Muscle of arm (tissue), 14 donors: ENCODE measurements at places on chromosomes 11 and 22. TPM values are rescaled to one million over a fixed set of nuclear protein-coding genes. Genes with fewer than 3 reads are reported as not detected.
A peak's percentile ranks its signal among the peaks of the same experiment; 100 is the strongest.

The CACNA1I gene
- polyA plus RNA-seq, result 0.03 TPM

GRCh38 chr11:130513132-130513531, 64.7 kb downstream of the ADAMTS15 start:
- DNase-seq, result no peak

- no peak for DNase-seq
Measured at GRCh38 chr11:35190804-35191348, 51.9 kb downstream of the CD44 start.

DNA sequence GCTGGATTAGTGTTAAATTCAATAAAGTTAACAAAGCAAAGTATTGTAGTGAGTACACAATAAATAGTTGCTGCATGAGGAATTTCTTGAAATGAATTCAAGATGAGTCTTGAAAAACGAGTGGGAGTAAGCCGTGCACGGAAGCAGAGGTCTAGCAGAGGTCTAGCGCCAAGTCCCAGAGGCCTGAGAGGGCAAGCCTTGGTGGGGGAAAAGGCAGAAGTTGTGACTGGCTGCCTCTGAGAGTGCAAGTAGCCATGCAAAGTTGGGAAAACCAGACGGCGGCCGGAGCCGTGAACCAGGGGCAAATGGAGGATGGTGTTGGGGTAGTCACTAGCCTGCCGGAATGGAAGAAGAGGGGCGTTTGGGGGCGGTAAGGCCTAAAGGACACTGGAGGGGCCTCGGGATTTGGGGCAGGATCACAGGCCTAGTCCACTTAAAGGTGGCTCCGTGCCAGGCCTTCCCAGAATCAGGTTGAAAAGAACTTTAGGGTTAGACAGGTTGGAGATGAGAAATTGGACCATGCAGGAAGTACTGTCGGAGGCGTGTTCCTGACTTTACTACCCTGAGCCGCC, 379 bp upstream of the SLC3A2 start:
- peak; percentile 90 for DNase-seq

DNA sequence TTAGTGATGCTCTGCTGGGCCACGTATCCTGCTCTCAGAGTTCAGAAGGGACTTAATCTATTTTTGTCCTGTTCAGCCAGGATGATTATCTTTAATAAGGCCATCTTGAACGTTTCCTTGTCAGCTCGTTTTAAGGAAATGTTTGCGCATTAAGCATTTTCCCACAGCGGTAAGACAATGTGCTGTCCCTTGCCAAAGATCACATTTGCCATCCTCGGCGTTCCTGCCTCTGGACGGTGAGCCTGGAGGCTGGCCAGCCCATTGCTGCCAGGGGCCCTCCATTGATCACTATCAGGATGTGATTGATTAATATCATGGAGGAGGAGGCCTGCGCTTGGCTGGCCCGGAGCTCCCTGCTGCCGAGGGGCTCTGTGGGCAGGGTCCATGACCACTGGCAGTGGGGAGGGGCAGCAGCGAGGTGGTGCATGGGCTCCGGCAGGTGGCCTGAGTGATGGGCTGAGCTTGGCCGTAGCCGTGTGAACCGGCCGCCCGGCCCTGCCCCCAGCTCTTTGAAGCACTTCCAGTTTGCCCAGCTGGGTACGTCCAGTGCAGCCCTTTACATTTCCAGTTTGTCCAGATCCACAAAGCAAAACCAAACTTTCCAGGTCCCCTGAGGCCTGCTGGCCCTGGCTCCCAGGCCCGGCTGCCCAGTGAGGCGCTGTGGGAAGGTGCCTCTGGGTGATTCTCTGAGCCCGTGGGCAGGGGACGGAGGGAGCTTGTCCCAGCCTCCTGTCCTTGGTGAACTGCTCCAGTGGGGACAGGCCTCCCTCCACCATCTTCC, 49.5 kb upstream of the SMIM38 start:
- no peak for DNase-seq

The ELFN2 gene
- 2.4 TPM for polyA plus RNA-seq

- DNase-seq, result no peak
Measured at GRCh38 chr11:131819865-131820264, 449.4 kb downstream of the NTM start.

The POLR2F gene
- 41.3 TPM for polyA plus RNA-seq

The MPPED2 gene
- polyA plus RNA-seq, result 9.6 TPM

DNA sequence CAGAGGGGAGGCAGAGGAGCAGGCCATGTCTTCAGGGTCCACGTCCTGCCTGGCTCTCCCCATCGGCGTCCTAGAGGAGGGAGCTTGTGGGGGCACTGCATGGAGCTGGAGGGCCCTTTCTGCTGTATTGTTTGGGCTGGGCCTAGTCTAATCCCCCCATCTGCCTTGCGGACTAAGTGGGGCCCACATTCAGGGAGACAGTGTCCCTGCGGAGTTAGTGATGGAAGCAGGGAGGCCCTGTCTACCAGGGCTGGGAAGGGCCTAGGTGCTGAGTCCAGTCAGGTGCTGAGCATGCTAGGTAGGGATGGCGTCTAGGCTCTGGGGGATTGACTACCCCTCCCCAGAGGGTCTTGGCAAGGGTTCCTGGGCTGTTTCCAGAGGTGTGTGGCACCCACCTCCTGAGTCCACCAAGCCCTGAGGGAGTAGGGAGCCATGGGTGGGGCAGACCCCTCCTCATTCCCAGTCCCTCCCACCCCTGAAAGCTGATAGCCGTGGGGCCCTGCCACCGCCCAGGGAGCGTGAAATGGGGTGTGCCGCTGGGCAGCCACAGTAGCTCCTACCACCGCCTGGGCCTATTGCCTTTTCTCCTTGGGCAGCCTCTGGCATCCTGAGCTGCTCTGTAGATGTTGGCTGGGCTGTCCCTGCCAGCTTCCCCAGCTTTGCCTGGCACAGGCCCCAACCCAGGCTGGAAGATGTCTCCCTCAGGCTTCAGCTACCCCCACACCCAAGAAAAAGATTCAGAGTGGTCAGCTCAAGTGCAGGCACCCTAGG, 1.9 kb upstream of the POLD4 start:
- DNase-seq, result no peak

The HTR3A gene
- polyA plus RNA-seq, result 0.12 TPM

DNA sequence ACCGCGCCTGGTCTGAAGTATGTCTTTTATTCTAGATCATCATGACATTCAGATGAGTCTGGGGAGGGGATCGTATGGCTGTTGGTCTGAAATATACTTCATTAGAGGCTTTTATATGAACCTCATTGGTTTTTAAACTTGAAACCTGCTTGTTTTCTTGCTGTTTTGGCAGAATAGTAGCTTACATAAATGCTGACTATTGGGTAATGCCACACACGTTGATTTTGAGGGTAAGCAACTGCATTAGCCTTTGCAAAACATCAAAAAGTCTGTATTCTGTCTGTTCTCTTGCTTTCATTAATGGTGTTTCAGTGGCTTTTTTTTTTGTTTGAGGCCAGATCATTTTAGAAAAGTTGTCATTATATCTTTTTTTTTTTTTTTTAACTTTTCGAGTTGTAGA, 14.2 kb downstream of the PPME1 start:
- DNase-seq, result no peak

GRCh38 chr11:19435306-19435989, 194.7 kb upstream of the E2F8 start:
- DNase-seq, result no peak

DNA sequence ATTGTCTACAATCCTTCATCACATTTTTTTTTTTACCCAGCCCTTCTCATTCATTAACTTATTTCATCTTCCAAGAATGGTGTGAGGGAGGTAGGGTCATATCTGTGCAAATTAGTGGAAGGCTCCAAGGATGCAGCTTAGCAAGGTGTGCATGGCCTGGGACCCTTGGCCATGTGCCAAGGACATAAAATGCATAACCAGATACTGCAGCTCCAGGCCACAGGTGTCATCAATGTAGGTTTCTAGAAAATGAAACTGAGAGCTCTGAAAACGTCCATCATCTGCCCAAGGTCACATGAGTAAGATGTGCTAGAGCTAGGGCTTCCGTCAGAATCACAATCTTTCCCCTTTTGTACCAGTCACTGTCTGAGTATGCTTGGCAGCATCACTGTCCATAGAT, 29.8 kb downstream of the ANKK1 start:
- DNase-seq, result no peak

- peak; percentile 23 for DNase-seq
Measured at GRCh38 chr22:18110194-18110953, at the start of gene TUBA8. Gene TUBA8, plus strand, starts transcription at chr22:18110809. Its CDS starts 57 bp downstream, at chr22:18110866.

DNA sequence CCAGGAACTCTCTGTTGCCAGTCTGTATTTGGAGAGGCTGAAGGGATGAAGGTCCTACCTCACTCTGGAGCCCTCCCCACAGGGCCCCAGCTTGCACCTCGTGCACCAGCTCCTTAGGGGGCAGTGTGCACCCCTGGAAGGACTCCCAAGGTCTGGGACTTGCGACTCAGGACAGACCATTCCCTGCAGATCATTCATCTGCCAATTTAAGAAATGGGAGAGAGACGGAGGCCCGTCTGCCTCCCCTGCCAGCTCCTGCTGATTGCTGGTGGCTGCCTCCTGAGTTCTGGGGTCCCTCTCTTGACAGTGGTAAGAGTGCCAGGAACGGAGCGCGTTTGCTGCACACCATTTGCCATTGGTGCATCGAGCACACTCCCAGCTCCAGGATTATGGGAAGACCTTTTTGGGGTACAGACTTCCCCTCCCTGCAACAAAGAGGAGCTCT, 27.4 kb upstream of the MALAT1 start:
- no peak for DNase-seq

The PDGFD gene
- not detected for polyA plus RNA-seq

DNA sequence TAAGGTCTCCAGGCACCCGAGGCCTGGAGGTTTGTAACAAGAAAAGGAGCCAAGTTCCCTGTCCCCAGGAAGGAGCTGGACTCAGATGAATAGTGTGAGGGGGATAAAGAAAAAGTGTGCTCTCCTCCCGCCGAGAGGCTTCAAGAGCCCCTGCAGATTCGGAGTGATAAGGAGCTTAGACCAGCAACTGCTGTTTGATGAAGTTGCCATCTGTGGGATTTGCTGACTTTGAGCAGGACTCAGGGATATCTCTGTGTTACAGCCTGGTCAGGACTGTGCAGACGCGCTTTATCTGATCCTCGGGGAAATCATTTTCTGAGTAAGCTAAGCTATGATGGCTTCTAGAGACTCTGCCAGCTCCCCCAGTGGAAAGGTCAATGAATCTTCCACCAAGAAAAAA, 1017.0 kb downstream of the TBC1D22A start:
- DNase-seq, result no peak

DNA sequence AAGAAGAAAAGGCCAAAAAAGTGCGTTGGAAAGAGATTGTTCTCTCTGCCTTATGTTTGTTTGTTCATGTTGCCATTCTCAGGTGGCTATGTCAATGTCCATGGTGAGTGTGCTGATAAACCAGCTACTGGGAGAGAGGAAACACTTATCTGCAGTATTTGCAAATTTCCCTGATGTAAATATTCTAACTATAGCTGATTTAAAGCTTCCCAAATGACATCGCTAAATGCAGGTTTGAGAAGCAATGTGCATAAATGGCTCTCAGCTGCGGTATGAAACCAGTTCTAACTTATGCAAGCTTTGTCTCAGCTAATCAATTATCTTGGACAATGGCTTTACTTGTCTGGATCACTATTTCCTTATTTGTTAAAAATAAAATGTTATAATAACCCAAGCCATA, 312.5 kb upstream of the ANO3 start:
- no peak for DNase-seq

- DNase-seq, result no peak
Measured at GRCh38 chr11:57345555-57346211, 7.5 kb downstream of the P2RX3 start.

The EXPH5 gene
- polyA plus RNA-seq, result 0.88 TPM

- DNase-seq, result no peak
Measured at GRCh38 chr11:30487200-30487898, 98.8 kb downstream of the MPPED2 start.

GRCh38 chr11:13891911-13892310, 70.6 kb upstream of the SPON1 start:
- DNase-seq, result no peak

The TMEM126A gene
- 46.2 TPM for polyA plus RNA-seq

DNA sequence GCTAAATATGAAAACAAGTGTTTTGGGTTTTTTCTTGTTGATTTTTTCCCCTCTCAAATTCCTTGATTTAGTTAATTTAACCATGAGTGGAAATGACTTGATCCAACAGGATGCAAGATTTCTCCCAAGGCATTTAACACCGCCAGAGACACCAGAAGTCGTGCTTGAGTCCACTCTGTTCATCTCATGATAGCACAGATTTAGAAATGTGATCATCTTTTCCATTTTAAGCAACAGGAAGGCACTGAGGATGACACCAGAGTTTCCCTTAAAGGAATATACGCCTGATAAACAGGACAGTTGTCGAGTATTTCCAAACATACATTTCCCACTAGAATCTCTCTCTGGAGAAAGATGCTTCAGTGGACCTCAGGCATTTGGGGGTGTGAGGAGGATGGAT, 318.7 kb downstream of the CADM1 start:
- DNase-seq, result no peak

- peak; percentile 72 for DNase-seq
Measured at GRCh38 chr11:17730608-17731462, 3.7 kb upstream of the KCNC1 start.

The ALDH3B1 gene
- polyA plus RNA-seq, result 7.6 TPM

DNA sequence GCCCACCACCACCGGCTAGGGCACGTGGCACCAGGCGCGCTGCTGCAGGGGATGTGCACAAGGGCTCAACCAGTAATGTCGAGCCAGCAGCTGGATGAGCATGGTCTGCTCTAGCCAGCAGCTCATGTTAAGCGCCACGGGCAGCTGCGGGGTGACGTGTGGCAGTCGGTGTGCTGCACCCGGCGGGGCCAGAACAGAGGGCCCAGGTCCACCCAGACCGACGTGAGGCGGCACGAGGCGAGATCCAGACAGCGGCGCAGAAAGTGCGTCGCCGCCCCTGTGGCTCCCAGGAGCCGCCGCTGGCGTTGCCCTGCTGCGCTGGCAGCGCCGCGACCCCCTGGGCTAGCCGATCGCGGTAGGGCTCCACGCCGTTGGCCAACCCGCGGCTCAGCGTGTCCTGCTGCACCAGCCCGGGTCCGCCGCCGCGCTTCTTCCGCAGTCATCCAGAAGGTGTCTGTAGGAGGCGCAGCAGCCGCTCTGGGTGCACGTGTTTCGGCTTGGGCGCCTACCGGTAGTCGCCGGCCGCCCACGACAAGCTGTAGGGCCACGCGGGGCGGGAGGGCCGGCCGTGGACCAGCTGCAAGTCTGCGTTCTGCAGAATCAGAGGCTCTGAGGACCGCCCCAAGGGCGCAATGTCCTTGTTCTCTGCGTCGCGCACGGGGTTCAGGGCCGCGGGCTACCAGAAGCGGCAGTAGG, 4.6 kb upstream of the GALR3 start:
- DNase-seq, result peak; percentile 28

DNA sequence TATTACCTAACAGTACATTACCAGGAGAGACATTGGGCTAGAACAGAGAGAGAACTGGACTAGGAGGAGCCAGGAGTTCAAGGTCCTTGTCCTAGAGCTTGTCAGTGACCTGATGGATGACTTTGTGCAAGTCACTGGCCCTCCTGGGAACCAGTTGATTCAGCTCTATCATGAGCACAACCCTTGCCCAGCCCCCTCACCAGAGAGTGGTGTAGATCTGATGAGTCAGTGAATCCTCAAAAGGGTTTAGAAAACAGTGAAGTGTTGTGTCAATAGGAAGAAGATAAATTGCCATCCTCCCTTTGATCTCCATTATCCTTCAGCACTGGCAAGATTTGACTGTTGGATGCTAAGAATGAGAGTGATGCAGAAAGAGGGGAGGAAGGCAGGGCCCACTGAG, 24.3 kb downstream of the NEU3 start:
- DNase-seq, result no peak
